ENCODE measurements at places on chromosomes 12 and 14. TPM values are rescaled to one million over a fixed set of nuclear protein-coding genes. Genes with fewer than 3 reads are reported as not detected.

GRCh38 chr12:12823811-12824210 lies 10.7 kb downstream of the DDX47 start:
- DNase-seq = no peak

GRCh38 chr14:29650554-29651269 lies 276.9 kb downstream of the PRKD1 start:
- DNase-seq = no peak

- no peak for DNase-seq
These were observed 25.4 kb downstream of the RTRAF start for GRCh38 chr14:52014601-52015267.

DNA sequence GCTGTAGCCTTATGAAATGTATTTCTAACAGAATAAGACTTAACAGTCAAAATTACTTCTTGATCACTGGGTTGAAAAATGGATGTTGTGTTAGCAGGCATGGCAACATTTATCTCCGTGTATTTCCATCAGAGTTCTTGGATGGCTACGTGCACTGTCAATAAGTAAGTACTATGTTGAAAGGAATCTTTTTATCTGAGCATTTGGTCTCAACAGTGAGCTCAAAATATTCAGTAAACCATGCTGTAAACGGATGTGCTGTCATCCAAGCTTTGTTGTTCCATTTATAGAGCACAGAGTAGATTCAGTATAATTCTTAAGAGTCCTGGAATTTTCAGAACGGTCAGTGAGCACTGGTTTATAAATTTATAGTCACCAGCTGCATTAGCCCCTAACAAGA lies 15.5 kb downstream of the SCAF11 start:
- DNase-seq = no peak

GRCh38 chr14:99023371-99023770 lies 248.6 kb downstream of the BCL11B start:
- DNase-seq = no peak

GRCh38 chr12:1403417-1403816 lies 191.0 kb downstream of the FBXL14 start:
- no peak for DNase-seq

- no peak for DNase-seq
These were observed 679 bp upstream of the SAV1 start for GRCh38 chr14:50668826-50669143.

CAMKK2 gene
- total RNA-seq = 47.6 TPM

- no peak for DNase-seq
These were observed 11.4 kb upstream of the BCAT1 start for GRCh38 chr12:24960222-24960855.

DNA sequence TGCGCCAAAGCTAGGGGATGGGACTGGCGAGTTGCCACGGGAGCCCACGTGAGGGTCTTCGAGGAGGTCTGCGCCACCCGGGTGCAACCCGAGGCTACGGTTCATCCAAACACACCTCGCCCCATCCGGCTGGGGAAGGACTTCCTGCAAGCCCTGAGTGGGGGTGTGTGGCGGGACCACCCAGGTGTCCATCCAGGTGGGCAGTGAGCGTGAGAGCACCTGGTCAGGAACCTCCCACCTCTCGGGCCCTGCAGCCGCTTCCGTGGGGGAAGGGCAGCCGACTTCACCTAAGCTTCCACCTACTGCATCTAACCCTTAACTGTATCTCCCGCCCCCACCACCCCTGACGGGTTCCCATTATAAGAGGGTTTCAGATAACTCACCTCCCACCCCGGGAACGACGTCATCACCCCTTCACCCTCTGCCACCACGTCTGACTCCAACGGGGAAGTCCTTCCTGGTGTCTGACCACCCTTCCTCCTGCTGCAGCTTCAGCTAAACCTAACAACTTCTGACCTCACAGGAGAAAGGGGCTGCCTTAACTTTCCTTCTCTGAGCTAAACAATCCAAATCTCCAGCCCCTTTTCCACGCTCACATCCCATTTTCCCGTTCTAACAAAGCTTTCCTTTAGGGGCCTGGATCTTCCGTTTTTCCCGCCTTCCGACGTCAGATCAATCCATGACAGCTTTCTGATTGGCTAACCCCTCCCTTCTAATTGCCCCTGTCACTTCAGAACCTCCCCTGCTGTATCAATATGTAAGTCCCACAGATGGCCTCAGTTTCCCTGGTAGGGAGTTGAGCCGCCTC lies 27.4 kb upstream of the SMUG1 start:
- DNase-seq = peak; percentile 61

- peak; percentile 93 for DNase-seq
These were observed 9.8 kb upstream of the PNMA1 start for GRCh38 chr14:73723797-73724661.

DNA sequence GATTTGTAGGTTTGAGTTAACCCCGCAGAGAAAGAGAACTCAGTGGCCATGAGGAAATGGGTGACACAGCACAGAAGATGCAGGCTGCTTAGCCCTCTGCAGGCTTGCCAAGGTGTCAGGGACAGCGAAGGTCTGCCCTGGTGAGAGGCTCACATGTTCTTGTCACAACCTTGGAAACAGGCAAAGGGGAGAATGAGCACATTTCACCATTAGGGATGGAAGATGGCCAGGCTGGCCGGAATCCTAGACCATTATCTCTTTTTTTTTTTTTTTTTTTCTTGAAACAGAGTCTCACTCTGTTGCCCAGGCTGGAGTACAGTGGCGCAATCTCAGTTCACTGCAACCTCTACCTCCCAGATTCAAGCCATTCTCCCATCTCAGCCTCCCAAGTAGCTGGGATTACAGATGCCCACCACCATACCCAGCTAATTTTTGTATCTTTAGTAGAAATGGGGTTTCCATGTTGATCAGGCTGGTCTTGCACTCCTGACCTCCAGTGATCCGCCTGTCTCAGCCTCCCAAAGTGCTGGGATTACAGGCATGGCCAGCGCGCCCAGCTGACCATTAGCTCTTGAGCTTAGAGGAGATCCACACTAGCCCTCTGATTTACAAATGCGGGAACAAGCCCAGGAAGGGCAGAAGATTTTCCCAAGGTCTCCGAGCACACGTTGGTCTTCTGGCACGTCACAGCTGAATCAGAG lies 34.6 kb downstream of the LTBP2 start:
- DNase-seq = peak; percentile 66

PDZRN4 gene
- total RNA-seq = 6.8 TPM

Data from aorta (tissue), 5 donors.